Aorta (tissue), 5 donors: ENCODE measurements at places on chromosomes 13 and 19. TPM values are rescaled to one million over a fixed set of nuclear protein-coding genes. Genes with fewer than 3 reads are reported as not detected.

GRCh38 chr19:51676566-51677083 lies 16.5 kb upstream of the SPACA6 start:
- no peaks in the 10 kb centered on the region for H3K27me3 ChIP-seq
- no peaks in the 10 kb centered on the region for H3K4me1 ChIP-seq
- H3K36me3 ChIP-seq = no peaks in the 10 kb centered on the region
- H3K4me3 ChIP-seq = no peak overlapping the region

GRCh38 chr13:67036699-67037457 lies 193.3 kb downstream of the PCDH9 start:
- no peaks in the 10 kb centered on the region for H3K4me1 ChIP-seq
- no peak for DNase-seq
- no peaks in the 10 kb centered on the region for H3K27me3 ChIP-seq
- no peak overlapping the region for H3K27ac ChIP-seq
- no peak overlapping the region for H3K4me3 ChIP-seq
- no peaks in the 10 kb centered on the region for H3K36me3 ChIP-seq

DNA sequence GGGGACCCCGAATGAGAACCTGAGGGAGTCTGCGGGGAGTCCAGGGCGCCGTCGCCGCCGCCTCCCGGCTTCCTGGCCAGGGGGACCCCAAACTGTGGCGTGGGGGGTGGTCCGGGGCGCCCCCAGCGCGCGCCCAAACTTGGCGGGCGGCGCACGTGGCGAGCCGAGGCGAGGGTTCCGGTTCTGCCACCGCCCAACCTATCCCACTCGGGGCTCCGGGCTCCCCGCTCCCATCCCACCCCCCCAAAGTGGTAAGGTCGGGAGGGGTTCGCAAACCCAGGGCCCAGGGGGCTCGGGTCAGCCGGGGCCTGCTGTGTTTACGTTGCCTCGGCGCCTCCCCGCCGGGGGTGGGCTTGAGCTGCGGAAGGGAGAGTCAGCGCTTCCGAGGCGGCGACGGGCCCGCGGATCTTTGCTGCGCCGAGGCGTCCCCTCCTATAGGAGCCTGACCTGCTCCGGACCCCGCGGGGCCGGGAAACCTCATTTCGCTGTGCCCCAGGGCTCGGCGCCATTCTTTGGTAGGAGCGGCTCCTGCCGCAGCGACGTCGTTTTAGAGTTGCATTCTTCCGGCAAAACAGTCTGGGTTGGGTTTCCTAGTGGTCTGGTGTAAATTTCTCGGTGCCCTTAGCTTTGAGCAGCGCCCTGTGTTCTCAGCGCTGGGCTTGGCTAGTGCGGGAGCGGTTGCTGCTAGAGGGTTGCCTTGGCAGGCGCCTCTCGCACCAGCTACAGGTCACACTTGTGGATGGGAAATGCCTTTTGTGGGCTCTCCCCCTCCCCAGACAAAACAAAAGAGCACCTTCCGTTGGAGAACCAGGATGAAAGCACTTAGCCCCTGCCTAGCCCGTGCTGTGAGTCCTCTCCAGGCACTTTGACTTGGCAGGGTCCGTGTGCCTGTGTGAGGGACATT lies 1.2 kb downstream of the DAZAP1 start:
- H3K27me3 ChIP-seq = no peaks in the 10 kb centered on the region
- no peaks in the 10 kb centered on the region for H3K36me3 ChIP-seq
- H3K4me1 ChIP-seq = no peaks in the 10 kb centered on the region

GRCh38 chr13:26867451-26868091 lies 107.0 kb upstream of the GPR12 start:
- H3K4me1 ChIP-seq = no peaks in the 10 kb centered on the region
- no peak overlapping the region for H3K27ac ChIP-seq
- no peak overlapping the region for H3K4me3 ChIP-seq
- no peaks in the 10 kb centered on the region for H3K36me3 ChIP-seq
- DNase-seq = no peak

The FDX2 gene
- polyA plus RNA-seq = 26.0 TPM

The PPP1R37 gene
- 16.8 TPM for polyA plus RNA-seq

DNA sequence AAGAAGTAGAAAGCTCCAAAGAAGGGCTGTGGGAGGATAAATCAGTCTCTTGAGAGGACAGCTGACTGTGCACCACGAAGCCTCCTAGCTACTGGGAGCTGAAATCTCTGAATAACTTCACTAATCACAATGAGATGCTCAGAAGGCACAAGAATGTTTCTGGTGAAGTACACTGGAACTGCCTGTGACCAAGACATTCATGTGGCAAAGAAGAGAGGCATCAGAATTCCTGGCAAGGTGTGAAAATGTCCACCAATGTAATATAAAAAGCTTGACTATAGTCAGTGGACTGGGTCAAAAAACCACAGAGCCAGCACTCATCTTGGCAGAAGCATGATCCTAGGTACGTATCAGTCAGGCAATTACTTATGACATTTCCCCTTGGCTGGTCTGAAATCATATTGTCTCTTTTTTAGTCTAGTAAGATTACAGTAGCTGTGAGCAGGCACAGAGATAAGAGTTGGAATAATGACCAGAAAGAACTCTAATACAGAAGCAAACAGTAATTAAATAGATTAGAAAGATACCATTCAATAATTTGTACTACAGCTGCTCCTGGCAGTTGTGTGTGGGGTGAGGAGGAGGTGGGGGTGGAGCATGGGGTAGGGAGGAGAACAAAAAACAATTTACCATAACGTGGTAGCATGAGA lies 434.7 kb downstream of the DIAPH3 start:
- no peak overlapping the region for H3K27ac ChIP-seq
- no peaks in the 10 kb centered on the region for H3K27me3 ChIP-seq
- no peaks in the 10 kb centered on the region for H3K4me1 ChIP-seq
- H3K36me3 ChIP-seq = no peaks in the 10 kb centered on the region
- no peak overlapping the region for H3K4me3 ChIP-seq
- no peak for DNase-seq

DNA sequence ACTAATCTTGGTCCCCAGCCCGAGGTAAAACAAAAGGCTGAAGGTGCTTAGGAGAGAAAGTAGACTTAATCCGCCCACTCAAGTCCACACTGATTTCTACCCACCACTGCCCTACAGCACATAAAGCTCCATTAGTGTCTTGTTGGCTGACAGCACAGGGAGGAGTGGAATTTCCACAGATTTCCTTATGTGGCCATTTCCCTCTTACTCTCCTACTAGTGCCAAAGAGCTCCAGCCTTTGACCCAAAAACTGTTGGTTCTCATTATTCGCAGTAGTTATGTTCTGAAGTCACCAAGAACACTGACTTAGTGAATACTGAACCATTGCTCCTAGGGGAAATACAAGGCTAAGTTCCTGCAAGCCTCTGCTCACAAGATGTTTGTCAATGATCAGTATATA lies 61.2 kb downstream of the RAB20 start:
- no peaks in the 10 kb centered on the region for H3K27me3 ChIP-seq
- H3K36me3 ChIP-seq = peaks cover 5% of the 10 kb centered on the region
- no peak for DNase-seq
- H3K4me3 ChIP-seq = no peak overlapping the region
- no peaks in the 10 kb centered on the region for H3K4me1 ChIP-seq
- no peak overlapping the region for H3K27ac ChIP-seq

DNA sequence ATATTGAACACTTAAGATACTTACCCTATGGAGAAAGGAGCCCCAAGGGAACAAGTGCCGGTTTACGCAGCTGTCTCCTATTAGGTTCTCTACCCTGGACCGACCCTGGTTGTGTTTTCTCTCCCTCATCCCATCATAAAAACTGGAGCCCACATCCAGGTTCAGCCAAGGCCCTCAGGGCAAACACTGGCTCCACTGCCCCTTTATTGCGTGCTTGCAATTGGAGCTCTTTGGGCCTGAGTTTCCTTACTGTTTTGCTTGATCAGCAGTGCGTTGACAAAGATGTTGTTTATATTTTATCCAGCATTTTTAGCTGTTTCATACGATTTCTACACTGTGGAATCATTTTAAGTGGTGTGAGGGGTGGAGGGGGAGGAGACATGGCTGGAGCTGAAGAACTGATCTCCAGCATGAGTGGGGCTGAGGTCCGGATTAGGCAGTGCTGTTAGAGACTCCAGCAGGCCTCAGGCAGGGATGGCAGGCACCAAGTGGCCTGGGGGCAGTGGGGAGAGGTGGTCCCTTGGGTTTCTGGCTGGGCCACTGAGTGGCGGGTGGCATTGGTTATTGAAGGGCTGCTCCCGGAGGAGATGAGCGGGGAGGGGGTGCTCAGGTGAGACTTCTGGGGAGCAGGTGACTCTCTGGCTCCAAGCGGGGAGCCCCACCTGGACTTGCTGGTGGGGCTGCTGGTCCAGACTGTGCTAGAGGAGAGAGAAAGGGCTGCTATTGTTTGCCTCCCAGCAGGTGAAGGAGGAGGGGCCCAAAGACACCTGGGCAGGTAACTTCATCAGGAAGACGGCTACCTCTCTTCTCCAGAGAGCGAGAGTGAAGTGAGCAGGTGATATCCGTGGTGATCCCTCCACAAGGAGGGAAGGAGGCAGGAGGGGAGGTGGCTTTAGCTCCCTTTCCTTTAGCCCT lies 62.4 kb upstream of the RNF113B start:
- no peaks in the 10 kb centered on the region for H3K36me3 ChIP-seq
- H3K4me3 ChIP-seq = no peak overlapping the region
- no peak overlapping the region for H3K27ac ChIP-seq
- DNase-seq = no peak
- no peaks in the 10 kb centered on the region for H3K4me1 ChIP-seq
- H3K27me3 ChIP-seq = no peaks in the 10 kb centered on the region

DNA sequence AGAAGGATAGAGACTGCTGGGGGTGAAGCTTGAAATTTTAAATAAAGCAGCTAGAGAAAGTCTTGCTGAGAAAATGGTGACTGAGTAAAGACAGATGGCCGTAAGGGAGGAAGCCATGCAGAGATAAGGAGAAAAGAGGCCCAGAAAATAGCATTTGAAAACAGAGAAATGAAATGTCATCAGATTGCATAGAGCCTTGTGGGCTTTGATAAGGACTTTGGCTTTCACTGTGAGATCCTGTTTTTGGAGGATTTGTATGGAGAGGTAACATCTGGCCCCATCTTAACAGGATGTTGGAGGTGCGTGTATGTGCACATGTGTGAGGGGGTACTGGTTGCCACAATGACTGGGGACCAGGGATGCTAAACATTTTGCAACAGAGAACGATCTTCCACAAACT lies 19.5 kb upstream of the ATP8A2 start:
- no peaks in the 10 kb centered on the region for H3K4me1 ChIP-seq
- H3K27ac ChIP-seq = no peak overlapping the region
- no peak overlapping the region for H3K4me3 ChIP-seq
- H3K36me3 ChIP-seq = no peaks in the 10 kb centered on the region
- DNase-seq = no peak

DNA sequence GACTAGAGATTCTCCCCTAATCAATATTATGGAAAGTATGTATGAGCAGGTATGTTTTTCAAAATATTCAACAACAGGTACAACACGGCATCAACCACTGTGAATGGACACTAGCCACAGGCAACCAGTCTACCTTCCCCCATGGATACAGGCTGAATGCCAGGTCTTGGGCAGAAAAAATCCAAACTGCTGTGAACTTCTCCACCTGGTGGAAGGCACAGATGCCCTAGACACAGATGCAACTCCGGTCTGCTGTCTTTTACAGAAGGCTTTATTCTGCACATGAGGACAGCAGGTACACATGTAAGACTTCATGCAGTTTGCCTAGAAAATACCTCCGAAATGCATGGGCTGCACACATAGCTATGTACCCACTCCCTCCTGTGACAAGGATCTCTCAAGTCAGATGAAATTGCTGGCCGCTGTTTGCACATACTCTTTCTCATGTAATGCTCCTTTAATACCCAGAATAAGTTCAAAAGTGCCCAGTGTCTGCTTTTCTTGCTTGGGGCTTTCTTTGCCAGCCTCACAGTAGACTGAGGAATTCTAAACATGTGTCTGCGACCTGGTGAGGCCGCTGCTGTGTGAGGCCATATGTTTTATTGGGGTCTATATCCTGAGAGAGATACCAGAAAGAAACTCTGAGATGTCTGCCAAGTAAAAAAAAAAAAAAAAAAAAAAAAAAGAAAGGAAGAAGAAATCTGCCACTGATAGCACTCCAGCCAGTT lies 325.9 kb downstream of the FOXO1 start:
- H3K27ac ChIP-seq = no peak overlapping the region
- H3K27me3 ChIP-seq = no peaks in the 10 kb centered on the region
- no peak overlapping the region for H3K4me3 ChIP-seq

The NR2F6 gene
- 19.9 TPM for polyA plus RNA-seq

- no peaks in the 10 kb centered on the region for H3K36me3 ChIP-seq
- no peak overlapping the region for H3K4me3 ChIP-seq
- no peak for DNase-seq
- H3K4me1 ChIP-seq = no peaks in the 10 kb centered on the region
- no peak overlapping the region for H3K27ac ChIP-seq
Measured at GRCh38 chr19:17286263-17286662, 4.6 kb downstream of the ANKLE1 start.

The TMEM255B gene
- polyA plus RNA-seq = 4.3 TPM

- H3K27ac ChIP-seq = no peak overlapping the region
- no peaks in the 10 kb centered on the region for H3K4me1 ChIP-seq
- no peaks in the 10 kb centered on the region for H3K36me3 ChIP-seq
- DNase-seq = no peak
- H3K27me3 ChIP-seq = no peaks in the 10 kb centered on the region
- no peak overlapping the region for H3K4me3 ChIP-seq
Measured at GRCh38 chr13:88051746-88052482, 380.7 kb downstream of the SLITRK5 start.

The ZNF460 gene
- polyA plus RNA-seq = 1.4 TPM

GRCh38 chr13:95319551-95320274 lies 18.5 kb upstream of the ABCC4 start:
- H3K27ac ChIP-seq = no peak overlapping the region
- no peak for DNase-seq
- H3K36me3 ChIP-seq = no peaks in the 10 kb centered on the region
- no peaks in the 10 kb centered on the region for H3K27me3 ChIP-seq
- no peaks in the 10 kb centered on the region for H3K4me1 ChIP-seq
- H3K4me3 ChIP-seq = no peak overlapping the region

DNA sequence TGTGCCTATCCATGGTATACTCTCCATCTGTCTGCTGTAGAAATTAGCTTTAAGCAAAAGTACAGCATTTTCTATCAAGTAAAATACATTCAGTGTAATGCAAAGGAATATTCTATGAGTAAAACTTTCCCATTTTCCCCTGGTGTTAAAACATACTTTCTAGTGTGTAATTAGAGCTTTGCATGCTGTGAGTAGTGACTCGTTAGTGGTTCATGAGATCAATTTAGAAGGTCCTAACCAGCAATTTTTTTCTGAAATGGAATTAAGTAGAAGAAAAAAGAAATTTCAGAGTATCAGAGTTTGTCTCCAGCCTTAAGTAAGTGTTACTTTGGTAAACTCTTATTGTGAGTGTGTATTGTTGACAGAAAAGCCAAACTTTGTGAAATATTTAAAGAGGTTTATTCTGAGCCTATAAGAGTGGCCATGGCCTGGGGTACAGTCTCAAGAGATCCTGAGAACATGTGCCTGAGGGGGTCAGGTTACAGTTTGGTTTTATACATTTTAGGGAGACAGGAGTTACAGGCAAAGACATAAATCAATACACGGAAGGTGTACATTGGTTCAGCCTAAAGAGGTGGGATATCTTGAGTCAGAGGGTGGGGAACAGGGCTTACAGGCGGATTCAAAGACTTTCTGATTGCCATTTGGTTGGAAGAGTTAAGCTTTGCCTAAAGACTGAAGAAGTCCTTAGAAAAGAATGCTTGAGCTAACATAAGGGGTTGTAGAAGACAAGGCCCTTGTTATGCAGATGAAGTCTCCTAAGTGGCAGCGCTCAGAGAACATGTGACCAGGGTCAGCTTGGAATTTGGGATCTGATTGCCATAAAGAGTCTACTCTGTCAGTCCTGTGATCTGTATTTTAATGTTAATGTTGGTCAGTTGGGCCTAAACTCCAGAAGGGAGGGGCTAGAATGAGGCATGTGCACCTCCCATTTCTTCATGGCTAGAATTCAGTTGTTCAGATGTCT lies 25.5 kb downstream of the FAM187B start:
- no peak overlapping the region for H3K4me3 ChIP-seq
- no peak overlapping the region for H3K27ac ChIP-seq
- H3K27me3 ChIP-seq = no peaks in the 10 kb centered on the region
- H3K4me1 ChIP-seq = no peaks in the 10 kb centered on the region
- no peaks in the 10 kb centered on the region for H3K36me3 ChIP-seq
